ENCODE measurements at places on chromosomes 1 and 21.

- DNase-seq = no peak
Observed at GRCh38 chr1:182756423-182756822, 33.1 kb upstream of the NPL start.

DNA sequence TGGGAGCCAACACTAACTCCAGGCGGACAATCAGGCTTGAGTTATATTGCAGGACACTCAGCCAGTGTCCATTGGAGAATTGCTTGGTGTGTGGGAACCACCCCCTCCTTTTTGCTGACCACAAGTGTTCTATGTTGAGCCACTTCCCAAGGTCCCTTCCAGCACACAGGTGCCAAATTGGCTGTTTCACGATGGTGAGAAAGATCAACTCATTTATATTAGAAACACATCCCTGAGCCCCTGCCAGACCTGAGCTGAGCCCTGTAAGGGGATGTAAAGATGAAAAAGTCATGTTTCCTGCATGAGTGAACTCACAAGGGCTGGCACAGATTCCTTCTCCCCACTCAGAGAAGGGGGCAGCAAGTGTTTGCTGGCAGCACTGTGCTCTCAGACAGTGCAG lies 96.5 kb downstream of the KCNN3 start:
- no peak for DNase-seq

DNA sequence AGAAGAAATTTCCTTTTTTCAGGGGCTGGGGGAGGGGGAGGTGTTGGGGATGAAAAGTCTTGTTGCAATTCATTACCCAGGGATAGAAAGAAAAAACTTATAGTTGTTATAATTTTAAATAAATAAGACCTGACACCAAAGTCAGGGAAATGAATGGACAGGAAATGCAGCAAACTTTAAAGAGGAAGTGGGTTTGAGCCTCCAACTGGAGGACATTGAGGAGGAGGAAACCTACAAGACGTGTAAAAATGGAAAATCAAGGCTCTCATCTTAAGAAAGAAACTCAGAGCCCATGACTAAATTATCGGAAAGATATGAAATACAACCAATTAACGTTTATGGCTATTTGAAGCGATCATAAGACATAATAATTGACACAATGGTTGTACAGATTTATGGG lies 54.4 kb downstream of the NIBAN1 start:
- DNase-seq = no peak

- DNase-seq = no peak
Observed at GRCh38 chr1:19405761-19406487, 79.4 kb downstream of the CAPZB start.

GRCh38 chr21:28016571-28016970 lies 976.1 kb downstream of the LTN1 start:
- no peak for DNase-seq

GRCh38 chr1:21269461-21270085 lies 20.7 kb downstream of the ECE1 start:
- no peak for DNase-seq

- no peak for DNase-seq
Observed at GRCh38 chr1:29322861-29323585, 86.7 kb downstream of the PTPRU start.

DNA sequence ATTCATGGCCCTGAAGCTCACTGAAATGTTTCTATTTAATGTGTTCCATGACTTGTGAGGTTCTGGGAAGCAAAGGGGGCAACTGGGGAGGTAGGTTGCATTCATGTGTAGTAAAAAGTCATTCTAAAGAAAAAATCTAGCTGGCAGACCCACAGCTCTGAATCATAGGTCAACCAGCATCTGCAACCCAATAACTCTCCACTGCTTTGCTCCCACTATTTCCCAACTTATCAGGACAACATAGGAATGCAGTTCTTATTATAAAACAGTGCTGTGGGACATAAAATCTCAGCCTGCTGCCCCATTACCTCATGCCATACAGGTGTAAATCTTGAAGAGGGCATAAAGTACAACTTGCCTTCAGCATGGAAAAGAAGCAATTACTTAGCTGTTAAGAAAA lies 576.1 kb upstream of the PTBP2 start:
- DNase-seq = no peak

- no peak for DNase-seq
Observed at GRCh38 chr1:155379631-155380090, 59.0 kb downstream of the RUSC1 start.

DNA sequence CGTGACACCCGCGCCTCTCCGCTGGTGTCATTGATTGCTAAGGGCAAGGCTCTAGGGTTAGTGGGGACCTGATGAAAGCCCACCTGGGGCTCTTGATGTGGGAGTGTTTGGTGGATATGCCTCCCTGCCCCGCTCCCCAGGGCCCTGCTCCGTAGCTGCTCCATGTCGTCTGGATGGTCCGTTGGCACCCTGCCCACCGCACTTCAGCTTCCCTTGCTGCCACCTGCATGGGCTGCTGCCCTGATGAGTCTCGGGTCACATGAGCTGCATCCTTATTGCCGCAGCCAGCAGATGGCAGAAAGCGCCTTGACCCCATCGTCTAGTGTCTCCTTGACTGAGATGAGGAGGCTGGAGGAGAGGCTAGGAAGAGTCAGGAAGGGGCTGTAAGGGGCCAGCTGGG lies 439.4 kb downstream of the CAMTA1 start:
- no peak for DNase-seq

DNA sequence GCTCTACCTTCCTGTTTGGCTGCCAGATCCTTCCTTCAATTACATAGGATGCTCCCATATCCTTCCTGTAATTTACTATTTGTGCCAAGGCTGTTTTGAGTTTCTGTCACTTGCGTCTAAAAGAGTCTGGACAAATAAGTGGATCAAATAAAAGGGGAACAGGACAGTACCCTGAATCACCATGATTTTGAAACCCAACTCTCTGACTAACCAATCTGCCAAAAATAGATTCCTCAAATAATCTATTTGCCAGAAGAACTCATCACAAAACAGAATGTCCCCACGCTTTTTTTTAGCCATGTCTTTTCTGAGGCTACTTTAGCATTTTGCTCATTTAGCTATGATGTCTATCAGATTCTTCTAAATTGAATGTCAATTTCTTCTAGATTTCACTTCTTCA lies 392.6 kb downstream of the NTNG1 start:
- no peak for DNase-seq

DNA sequence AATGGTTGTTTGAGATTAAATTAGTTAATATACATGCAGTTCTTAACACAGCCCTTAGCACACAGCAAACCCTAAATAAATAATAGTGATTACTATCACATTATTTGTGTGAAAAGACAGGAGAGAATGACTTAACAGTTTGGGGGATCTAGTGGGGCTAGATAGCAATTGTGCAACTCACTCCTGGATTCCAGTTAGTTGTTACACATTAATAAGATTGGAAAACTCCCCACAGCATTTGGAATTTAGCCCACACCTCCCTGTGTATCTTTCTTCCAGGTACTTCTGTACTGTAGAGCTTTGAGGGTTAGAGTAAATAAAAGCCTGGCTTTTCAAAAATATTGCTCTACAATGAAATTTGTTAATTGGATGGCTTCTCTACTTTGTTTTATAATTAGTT lies 93.2 kb downstream of the KCTD3 start:
- no peak for DNase-seq

- DNase-seq = no peak
Observed at GRCh38 chr1:77857552-77857951, 30.9 kb upstream of the NEXN start.

DNA sequence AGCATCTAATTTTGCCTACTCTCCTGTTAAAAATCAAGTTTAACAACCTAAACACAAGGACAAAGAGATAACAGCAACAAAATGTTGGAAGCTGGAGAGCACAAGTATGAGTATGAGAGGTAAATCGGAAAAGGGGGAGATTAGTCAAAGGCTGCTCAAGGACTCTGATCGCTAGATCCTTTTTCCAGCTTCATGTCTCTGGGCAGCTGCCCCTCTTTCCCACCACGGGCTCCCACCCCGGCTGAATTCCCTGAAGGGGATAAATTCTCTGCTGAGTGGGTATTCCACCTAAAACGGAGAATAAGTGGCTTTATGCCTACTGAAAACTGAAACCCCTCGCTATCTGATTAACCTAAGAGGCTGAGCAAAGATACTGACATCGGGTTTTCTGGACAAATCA lies 696 bp upstream of the CTBS start:
- no peak for DNase-seq

- DNase-seq = no peak
Observed at GRCh38 chr1:5727191-5727590, 265.0 kb downstream of the NPHP4 start.

GRCh38 chr1:199303035-199303434 lies 664.2 kb downstream of the PTPRC start:
- no peak for DNase-seq

- DNase-seq = no peak
Observed at GRCh38 chr1:171800342-171800741, 18.9 kb downstream of the METTL13 start.

GRCh38 chr1:46649764-46650163 lies 18.4 kb downstream of the ATPAF1 start:
- DNase-seq = no peak

DNA sequence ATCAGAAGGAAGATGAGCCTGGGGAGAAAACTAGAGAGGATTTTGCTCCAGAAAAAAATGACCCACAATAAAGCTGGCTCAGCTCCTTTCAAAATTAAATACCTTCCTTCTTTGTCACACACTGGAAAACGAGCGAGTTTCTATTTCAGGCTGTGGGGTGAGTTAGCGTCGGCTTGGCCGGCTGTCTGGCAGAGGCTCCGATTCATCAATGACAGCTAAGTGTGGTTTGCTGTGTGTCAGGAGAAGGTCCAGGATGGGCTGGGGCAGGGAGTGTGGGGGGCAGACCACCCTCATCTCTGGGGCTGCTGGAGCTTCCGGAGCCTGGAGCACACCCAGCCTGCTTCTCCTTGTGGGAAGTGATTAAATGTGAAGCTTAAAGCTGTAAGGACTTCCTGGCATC lies 120.2 kb downstream of the ETS2 start:
- no peak for DNase-seq

DNA sequence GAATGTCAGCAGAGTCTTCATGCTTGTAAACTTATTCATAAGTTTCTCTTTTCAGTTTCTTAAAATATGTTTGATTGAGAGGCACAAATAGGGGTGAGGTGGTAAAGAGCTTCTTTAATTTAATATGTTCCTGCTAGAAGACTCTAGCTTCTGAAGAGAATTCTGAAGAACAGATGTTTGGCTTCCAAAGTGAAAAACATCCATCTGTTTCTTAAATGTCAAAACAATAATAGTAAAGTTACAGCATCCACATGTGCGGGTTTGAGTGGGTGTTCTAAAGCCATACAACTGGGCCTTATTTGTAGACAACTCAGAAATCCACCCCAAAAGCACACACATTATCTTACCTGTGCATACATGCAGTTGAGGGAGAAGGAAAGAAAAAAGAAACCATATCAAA lies 144.0 kb upstream of the ADGRL4 start:
- DNase-seq = no peak

DNA sequence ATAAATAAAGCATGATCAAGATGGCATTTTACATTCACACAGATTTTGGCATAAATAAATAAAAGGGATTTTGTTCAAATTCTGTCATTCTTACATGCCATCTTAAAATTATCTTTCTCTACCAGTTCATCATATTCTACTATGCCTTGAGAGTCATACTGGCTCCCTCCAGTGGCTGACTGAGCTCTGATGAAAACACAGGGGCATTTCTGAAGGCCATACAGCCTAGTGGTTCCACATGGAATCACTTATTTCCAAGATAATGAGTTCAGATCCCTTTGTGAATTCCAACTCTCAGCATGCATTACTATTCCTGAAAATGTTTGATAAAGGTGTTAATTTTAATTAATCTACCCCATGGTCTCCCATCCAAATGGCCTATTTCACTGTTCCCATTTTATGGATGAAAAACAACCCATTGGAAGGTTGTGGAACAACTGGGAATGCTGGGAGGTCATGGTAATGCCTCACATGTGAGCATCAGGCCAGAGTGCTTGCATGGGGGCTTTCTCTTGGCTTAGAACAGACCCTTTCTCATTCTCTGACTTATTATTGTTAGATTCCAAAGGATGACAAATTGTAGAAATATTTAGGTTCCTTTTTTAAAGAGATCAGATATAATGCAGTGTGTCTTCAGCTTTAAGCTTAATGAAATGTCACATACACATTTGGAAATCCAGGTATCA lies 622.4 kb upstream of the PKN2 start:
- DNase-seq = no peak

DNA sequence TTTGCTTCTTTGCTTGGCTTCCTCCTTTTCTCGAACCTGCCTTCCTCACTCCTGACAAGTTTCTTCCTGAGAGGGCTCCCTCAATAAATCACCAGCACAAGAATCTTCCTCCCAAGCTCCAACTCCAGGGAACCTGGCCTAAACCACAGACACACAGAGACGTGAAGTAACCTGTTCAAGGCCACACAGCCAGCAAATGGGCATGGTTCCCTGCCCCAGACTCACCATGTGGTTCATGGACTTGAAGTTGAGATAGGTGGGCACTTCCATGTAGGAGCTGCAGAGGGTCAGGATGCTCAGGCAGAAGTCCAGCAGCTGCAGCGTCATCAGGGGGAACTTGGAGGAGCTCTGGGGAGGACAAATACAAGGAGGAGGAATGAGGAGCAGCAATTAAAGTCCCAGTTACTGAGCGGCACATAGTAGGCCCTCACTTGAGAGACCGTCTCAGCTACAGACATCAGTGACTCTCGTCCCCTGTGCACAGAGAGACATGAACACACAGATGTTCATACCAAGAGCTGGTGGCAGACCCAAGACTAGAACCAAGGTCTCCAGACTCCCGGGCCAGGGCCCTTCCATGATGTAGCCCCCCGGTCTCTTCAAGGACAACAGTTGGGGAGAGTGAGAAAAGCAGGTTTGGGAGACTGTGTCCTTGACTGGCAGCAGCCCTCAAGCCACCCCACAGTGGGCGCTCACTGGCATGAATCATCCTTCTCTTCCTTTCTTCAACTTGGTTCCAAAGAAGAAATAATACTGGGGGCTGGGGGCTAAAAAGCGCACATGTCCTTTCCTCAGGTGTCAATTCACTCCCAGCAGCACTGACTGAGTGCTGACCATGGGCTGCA lies 15.6 kb upstream of the MATN1 start:
- no peak for DNase-seq

GRCh38 chr1:119275145-119276134 lies 93.1 kb upstream of the HAO2 start:
- DNase-seq = no peak

DNA sequence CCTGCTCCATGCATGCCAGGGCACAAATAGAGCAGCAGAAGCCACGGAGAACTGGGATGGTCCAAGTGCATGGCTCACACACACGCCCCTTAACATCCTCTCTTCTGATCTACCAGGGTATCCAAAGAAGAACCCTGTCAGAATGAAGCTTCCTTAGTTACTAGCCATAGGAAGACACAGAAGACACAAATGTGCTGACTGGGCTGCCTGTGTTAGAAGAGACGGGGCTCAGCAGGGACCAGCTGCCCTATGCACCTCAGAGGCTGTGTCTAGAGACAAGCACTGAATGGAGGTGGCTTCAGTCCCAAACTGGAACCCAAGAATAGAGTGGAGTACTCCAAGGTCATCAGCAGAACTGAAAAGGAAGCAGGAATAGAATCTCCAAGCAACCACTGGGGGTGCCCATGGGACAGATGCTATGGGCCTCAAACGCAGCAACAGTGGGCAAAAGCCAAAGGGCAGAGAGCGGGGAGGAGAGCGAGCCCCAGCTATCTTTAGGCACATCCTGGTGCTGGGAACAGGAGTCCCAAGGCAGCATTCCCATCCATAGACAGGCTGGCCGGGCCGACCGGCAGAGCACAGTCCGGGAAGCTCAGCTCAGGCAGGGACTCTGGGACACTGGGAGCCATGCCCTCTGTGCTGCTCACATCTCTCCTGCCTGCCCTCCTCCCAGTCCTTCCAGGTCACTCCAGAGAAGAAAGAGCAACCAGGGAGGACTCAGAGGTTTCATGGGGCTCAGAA lies 9.5 kb downstream of the SLC6A9 start:
- DNase-seq = no peak

- DNase-seq = no peak
Observed at GRCh38 chr1:185404907-185405568, 88.0 kb upstream of the IVNS1ABP start.
